ENCODE measurements at places on chromosomes 1 and 21.

GRCh38 chr1:14590411-14591180, 7.9 kb upstream of the KAZN start:
- DNase-seq, result no peak

DNA sequence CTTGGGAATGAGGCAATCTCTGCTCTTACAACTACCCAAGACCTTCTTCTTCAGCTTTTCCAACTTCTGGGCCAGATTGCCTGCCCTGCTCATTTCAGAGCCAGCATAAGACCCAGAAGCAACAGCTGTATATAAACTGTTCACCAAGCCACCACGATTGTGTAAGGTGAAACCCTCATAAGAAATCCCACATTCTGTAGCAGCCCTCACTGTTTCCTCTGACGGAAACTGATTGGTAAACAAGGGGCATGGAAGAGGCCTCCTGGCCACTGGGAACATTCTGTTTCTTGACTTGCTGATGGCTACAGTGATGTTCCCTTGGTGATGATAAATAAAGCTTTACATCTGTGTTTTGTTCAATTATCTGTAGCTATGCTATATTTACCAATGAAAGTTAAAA, 39.7 kb upstream of the EXO1 start:
- DNase-seq, result no peak

DNA sequence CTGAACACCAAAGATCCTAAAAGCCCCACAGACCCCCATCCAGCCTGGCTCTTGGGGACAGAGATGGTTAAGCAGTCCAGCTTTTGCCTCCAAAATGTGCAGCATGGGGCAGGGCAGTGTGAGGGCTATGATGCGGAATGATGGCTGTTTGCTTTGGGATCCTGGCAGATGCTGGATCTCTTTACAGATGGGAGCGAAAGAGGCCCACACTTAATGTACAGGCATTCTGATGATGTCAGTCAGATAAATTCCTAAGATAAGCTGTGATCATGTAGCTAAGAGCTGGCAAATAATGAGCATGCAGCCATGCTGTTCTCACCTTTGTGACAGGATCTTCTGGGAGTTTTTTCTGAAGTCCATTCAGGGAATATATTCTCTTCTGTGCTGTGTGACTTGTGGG, 17.6 kb upstream of the KCNQ4 start:
- DNase-seq, result no peak

DNA sequence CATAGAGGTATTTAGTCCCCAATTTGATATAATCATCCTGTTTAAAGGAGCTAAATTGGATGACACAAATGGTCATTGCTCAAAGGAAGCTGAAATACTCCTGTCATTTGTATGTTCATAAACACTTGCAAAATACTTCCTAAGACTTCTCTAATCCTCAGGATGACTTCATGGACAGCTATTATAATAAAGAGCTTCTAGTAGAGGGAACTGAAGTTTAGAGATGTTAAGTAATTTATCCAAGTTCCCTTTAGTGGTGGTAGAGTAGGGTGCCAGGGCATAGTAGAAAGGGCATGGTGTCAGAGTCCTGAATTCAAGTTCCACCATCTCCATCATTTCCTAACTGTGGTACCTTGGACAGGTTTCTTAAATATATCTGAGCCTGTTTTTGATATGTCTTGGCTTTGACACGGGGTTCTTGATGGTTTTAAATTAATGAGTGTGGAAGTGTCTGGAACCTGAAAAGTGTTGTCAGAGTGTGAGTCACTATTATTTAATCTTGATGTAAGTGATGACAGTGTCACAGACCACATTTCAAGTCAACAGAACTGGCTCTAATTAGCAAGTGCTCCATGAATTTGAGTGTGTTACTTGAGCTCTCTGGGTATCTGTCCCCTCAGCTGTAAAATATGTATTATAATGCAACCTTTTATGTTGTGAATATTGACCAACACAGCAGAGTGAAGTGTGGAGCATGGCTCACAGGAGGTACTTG, 12.1 kb upstream of the GBP6 start:
- DNase-seq, result no peak

GRCh38 chr1:209198961-209199750, 384.4 kb upstream of the CAMK1G start:
- DNase-seq, result no peak

- DNase-seq, result no peak
Measured at GRCh38 chr21:39452970-39453342, 1.2 kb downstream of the SH3BGR start.

DNA sequence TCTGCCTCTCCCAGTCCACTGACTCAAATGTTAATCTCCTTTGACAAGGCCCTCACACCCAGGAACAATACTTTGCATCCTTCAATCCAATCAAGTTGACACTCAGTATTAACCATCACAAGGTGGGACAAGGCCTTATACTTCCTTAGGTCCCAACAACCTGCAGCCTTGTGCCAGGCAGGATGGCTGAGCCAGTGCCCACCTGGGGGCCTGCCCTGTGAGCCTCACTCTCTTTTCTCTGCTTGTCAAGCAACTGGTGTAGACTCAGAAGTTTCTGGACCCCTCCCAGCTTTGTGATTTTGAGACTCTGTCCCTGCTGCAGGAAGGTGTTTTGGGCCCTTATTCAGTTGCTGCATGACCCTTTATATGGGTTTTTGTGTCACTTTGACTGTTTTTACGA, 310.0 kb upstream of the C1orf174 start:
- no peak for DNase-seq

- DNase-seq, result no peak
Measured at GRCh38 chr1:83593073-83593472, 405.9 kb downstream of the TTLL7 start.

DNA sequence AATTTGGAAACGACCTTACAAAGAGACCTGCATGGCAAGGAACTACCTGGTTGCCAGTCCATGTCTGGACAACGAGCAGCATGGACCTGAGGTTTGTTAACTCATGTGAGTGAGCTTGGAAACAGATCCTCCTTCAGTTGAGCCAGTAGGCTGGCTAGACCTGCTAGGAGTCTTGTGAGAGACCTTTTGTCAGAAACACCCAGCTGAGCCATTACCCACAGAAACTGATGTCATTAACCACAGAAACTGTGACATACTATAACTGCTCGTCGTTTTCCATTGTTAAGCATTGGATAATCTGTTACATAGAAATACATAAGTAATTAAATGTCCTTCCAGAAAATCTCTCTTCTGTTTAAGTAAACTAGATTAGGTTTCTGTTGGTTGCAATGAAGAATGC, 211.1 kb upstream of the C21orf91 start:
- no peak for DNase-seq

DNA sequence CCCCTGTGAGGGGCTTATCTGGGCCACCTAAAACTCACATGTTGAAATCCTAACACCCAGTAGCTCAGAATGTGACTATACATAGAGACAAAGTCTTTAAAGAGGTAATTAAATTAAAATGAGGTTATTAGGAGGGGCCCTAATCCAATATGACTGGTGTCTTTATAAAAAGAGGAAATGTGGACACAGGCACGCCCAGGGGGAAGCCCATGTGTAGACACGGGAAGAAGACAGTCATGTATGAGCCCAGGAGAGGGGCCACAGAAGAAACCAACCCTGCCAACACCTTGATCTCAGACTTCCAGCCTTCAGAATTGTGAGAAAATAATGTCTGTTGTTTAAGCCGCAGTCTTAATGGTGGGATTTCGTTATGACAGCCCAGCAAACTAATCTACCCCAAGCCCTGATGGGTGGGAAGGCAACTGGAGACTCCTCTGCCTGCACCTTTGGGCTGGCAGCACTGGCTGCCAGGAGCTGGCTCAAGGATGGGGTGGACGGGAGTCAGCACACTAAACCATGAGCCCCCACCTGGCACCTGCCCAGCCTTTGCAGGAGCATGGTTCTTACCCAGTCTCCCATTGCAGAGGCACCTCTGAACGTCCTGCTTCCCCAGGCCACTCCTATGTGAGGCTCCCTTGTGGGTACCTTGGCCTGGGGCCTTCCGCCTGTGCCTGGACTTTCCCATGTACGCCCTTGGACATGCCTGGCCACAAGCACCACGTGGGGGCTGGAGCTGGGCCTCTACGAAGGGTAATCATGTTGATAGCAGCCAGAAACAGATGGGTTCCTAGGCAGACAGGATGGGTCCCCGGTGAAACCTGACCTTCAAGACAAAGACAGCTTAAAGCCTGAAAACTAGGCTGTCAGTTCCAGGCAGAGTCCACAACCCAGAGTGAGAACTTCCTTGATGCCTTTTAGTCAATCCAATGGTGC, 57.1 kb upstream of the DMRTB1 start:
- no peak for DNase-seq

- DNase-seq, result no peak
Measured at GRCh38 chr1:81327743-81328142, 473.0 kb upstream of the ADGRL2 start.
